Stimulated activated CD4-positive, alpha-beta T cell treated with anti-CD3 and anti-CD28 coated beads, Interleukin-4, amount 100 ng/mL, for 24 hours (primary cell): ENCODE measurements at places on chromosomes 16 and 17.

GRCh38 chr17:76276461-76277299 lies 11.5 kb downstream of the UBALD2 start:
- DNase-seq = no peak

- no peak for DNase-seq
Observed at GRCh38 chr17:3282901-3283300, 15.3 kb downstream of the OR3A1 start.

DNA sequence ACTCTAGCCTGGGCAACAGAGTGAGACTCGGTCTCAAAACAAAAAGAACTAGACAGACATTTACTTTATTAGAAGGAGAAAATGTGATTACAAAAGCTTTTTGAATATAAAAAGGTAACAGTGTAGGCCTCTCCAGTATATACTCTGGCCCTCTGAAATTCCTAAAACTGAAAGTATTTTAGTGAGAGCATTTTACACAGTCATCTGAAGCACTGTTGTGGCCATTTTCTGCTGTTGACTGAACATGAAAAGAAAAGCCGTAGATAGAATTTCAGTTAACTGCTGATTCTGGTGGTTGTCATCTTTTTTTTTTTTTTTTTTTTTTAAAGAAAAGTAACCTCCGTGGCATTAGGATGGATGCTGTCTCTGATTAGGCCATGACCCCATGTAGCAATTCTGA lies 15.6 kb downstream of the DUSP14 start:
- no peak for DNase-seq

GRCh38 chr16:87815567-87815966 lies 49.8 kb upstream of the KLHDC4 start:
- DNase-seq = no peak

GRCh38 chr17:73902416-73903181 lies 258.4 kb upstream of the SDK2 start:
- no peak for DNase-seq

DNA sequence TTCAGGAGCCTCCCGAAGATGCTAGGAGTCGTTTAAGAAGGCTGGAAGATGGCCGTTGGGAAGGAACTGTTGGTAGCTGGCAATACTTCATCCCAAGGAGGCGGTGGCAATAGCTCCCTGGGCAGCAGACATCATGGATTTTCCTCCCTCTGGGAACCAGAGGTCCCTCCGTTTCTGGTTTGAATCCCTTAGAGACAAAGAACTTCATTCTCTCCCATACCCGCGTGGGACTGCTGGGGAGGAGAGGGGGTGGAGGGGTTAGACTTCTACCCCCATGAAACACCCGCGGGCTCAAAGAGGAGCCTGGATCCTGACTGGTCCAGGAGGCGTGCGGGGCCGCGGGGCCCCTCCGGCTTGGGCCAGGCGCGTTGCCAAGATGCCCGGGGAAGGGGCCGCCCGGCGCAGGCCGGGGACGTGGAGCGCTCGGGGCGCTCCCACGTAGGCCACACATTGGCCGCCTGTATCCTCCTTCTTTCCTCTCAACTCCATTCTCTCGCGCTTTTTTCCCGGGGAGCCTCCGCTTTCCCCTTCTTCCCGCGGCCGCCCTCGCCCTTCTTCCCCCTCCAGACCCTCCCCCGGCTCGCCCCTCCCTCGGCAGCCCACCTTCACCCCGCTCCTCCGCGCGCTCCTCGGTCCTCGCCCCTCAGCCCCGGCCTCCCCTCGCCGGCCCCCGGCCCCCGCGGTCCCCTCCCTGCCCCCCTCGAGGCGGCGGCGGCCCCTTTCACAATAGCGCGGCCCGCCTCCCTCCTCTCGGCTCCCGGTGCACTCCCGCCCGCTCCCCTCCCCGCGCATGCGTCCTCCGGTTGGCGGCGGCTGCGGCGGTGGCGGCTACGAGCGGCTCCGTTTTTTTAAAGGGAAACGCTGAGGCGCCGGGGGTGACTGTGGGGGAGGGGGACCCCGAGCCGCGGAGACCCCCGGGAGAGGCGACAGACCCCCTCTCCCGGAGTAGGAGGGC lies at the start of gene MSL1:
Gene MSL1, plus strand, starts transcription at position 791 of the 955 bp plus-strand sequence. CDS start 642 bp downstream, outside the sequence.
- peak; percentile 86 for DNase-seq

GRCh38 chr17:57340160-57340981 lies 84.0 kb downstream of the MSI2 start:
- no peak for DNase-seq

GRCh38 chr17:78323826-78324390 lies 36.0 kb downstream of the SOCS3 start:
- DNase-seq = no peak

DNA sequence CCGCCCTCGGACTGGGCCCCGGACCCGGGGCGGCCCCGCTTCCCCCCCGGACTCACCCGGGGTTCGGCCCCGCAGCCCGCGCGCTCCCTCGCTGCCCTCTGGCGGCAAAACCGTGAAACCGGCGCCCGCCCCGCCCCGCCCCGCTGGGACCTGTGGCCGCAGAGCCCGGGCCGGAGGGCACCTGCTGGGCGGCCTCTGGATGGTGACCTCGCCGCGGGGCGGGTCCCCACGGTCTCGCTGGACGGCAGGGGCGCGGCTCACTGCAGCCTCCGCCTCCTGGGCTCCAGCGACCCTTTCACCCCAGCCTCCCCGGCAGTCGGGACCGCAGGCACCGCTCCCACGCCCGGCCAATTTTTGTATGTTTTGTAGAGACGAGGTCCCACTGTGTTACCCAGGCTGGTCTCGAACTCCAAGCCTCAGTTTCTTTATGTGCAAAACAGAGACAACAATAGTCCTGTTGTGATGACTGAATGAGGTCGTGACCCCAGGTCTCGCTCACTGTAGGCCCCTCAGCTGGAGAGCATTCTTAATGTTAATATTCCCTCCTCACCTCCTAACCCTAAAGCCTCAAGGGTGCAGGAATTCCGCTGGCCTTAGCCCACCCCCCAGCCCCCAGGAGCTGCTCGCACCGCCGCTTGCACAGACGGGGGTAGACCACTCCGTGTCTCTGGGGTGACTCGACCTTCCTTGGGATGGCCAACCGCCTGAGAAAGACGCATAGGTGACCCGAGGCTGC lies 33.7 kb upstream of the RPH3AL start:
- peak; percentile 72 for DNase-seq

GRCh38 chr17:61904094-61904710 lies 23.6 kb downstream of the INTS2 start:
- peak; percentile 36 for DNase-seq

DNA sequence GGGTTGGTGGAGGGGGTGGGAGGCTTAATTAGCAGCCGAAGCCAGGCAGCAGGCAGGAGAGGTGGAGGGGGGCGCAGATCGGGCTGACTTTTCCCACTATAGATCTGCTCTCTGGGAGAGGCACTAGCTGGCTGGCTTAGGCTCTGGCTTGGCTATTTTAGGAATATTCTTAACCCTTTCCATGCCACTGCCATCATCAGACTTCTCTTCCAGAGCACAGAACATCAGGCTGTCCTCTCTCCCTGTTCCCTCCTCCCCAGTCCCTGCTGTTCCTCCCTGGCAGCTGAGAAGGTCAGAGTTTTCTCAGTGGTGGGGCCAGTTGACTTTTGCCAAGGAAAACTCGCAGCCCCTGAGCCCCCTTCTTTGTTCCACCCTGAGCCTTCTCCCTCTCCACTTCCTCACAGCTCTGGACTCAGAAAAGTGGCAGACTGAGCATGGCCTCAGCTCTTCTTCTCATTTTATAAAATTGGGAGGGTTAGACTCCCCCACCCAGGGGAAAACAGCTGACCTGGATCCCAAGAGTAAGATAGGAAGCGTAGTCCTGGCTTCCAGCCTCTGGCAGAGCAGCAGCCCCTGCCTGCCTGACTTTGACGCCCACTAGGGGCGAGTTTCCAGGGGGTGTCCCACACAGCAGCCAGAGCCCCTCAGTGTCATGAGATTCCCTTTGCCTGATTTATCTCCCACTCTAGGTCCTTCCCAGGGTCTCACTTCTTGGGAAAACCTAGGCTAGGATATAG lies 9.9 kb upstream of the C1QL1 start:
- no peak for DNase-seq

GRCh38 chr16:88685156-88686061 lies 898 bp downstream of the SNAI3 start:
- DNase-seq = peak; percentile 68

- peak; percentile 47 for DNase-seq
Observed at GRCh38 chr17:29138971-29139691, 41.1 kb downstream of the MYO18A start.

- DNase-seq = no peak
Observed at GRCh38 chr16:66976746-66977145, 11.6 kb upstream of the CES4A start.

GRCh38 chr16:72241930-72242329 lies 70.0 kb upstream of the PMFBP1 start:
- no peak for DNase-seq

DNA sequence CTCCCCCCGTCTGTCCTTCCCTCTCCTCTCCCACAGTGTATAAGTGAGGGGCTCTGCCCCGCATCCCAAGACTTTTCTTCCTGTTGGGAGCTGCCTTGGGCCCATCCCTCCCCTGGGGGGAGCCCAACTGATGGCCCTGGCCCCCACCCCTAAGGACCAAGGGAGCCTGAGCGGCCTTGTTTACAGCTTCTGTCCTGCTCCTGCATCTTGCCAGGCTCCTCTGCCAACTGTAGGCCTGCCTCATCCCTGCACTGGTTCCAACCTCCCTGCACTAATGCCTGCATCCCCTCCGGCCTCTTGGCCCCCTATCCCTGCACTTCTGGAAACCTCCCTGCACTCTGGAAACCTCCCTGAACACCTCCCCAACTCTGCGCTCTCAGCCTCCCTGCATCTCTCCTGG lies 1.4 kb upstream of the PAGR1 start:
- DNase-seq = no peak

DNA sequence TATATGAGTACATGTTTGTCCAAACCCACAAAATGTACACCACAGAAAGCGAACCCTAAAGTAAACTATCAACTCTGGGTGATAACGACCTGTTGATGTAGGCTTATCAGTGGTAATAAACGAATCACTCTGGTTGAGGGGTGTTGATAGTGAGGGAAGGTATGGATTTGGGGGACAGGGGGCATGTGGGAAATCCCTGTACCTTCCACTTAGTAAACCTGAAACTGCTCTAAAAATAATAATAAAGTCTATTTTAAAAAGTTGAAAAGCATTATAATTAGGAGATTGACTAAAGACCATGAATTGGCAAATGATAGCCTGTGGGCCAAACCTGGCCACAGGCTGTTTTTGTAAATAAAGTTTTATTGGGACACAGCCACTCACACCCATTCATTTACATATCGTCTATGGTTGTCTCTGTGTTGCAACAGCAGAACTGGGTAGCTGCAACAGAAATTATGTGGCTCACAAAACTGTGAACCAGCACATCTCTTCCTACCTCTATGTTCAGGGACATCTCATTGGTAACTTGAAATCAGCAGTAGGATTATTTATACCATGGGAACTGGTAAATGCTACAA lies 85.5 kb upstream of the CDYL2 start:
- no peak for DNase-seq

DNA sequence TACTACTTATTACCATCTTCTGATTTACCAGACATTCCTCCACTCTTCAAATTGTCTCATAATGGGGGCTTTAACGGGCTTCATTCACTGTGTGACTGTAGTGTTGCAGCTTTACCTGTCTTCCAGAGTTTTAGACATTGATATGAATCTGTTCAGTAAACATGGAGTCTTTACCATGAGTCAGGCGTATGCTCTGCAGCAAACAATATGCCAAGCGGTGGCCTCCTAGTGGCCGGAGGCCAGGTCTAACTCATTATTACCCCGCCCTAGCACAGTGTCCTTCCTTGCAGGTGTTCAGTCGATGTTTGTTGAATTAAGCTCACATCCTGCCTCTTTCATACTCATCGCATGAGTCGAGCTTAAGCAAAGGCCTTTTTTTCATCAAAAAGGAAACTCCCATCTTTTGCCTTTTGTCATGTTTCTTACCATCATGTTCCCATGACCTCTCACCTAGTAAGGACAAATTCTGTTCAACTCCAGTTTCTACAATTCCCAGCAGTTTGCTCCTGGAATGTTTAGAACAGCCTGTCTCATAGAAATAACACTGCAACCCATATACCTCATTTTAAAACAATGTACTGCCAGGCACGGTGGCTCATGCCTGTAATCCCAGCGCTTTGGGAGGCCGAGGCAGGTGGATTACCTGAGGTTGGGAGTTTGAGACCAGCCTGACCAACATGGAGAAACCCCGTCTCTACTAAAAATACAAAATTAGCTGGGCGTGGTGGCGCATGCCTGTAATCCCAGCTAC lies 39.4 kb downstream of the TUBD1 start:
- DNase-seq = peak; percentile 73

- no peak for DNase-seq
Observed at GRCh38 chr16:58843675-58844074, 109.6 kb upstream of the GOT2 start.

DNA sequence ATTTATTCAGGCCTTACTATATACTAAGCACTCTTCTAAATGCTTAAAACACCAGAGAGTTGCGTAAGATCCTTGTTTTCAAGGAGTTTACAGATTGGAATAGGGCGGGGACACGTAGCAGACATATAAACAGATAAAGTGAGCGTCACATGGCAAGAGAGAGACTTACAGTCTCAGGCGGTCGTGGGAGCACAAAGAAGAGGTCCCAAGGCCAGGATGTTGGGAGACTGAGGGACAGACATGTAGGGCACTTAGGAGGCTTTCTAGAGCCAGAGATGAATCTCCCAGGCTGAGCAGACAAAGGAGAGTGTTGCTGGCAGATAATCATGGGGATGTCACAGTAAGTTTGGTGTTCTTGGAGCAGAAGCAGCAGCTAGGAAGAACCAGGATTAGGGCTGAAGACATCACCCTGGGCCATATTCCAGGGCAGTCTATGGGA lies 119.1 kb upstream of the ANKFN1 start:
- DNase-seq = no peak

- DNase-seq = no peak
Observed at GRCh38 chr16:51382211-51382610, 231.1 kb upstream of the SALL1 start.

DNA sequence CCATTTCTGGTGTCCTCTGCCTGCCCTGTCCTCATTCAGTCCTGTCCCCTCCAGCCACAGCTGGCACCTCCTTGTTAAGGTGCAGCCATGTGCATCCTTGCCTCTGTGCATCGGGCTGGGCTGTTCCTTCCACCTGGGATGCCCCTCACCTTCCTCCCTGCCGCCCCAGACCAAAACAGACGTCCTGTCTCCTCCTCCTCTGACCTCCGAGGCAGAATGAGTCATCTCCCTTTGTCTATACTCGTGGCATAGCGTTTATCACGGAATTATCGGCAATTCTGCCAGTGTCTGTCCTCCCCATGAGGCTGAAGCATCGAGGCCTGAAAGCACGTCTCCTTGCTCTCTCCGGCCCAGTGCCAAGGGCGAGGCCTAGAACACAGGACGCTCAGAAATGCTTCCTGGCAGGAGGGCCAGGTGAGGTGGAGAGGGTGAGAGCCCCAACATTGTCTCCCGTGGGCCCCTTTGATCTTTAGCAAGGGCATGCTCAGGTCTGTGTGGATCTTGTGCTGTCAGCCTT lies 4.6 kb downstream of the RAI1 start:
- DNase-seq = no peak
